ELR (cell line): ENCODE measurements at places on chromosomes 1 and 21.

DNA sequence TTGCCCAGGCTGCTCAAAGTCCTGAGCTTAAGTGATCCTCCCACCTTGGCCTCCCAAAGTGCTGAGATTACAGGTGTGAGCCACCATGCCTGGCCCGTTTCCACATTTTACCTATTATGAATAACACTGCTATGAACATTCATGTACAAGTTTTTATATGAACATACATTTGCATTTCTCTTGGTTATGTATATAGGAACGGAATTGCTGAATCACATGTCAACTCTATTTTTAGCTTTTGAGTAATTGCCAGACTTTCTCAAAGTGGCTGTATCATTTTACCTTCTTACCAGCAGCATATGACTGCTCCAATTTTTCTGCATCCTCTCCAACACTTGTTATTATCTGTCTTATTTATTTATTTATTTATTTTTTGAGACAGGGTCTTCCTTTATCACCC is 2.7 kb downstream of the SPATA21 start:
- DNase-seq: no peak

GRCh38 chr1:53172426-53173128 is 24.0 kb upstream of the CPT2 start:
- peak; percentile 72 for DNase-seq

DNA sequence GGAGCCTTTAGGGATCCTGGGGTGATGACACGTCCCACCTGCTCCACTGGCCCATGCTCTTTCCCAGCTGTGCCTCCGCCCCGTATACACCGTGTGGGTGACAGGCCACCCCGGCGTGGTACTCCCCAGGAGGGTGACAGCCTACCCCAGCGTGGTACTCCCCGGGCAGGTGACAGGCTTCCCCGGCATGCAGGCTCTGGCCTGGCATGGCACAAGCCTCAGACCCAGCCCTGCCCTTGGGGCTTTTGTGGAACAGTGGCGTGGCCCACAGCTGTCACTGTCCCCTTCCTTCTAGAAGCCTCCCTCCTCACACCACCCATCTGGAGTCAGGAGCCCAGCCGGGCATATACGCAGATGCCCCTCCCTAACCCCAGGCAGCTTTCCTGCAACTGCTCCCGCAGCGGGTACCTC is 4.7 kb upstream of the PFKL start:
- no peak for DNase-seq

DNA sequence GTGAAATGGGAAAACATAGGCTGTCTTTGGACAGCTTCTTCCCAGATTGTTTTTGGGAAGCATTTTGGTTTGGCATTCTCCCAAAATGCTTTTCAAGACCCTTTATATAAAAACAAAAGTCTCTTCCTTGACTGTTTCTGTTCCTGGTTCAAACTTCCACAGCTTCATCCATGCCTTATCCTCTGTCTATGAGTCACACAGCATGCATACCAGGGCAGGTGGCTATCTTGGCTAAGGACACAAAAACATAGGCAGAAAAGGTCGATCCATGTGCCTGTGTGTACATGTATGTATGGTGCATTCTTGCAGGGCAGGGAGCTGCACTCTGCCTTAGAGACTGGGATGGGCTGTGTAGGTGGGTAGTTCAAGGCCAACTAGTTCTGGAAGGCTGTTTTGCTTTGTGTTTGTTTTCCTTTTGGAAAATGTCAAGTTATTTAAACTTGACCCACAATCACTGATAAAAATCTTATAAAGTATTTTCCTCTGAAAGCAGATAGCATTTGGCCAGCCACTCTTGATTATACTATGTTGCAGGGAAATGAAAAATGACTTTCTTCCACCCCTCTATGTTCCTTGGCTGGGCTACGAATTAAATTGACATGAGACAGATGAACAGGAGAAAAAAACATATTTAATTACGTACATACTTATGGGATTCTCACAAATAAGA is 437.0 kb downstream of the SIPA1L2 start:
- DNase-seq: no peak

GRCh38 chr1:156726549-156727226 is 1.6 kb upstream of the METTL25B start:
- DNase-seq: peak; percentile 82

- DNase-seq: no peak
These were observed 12.6 kb upstream of the LAMTOR5 start for GRCh38 chr1:110420023-110420662.

GRCh38 chr1:223430236-223430635 is 37.0 kb downstream of the CCDC185 start:
- no peak for DNase-seq

DNA sequence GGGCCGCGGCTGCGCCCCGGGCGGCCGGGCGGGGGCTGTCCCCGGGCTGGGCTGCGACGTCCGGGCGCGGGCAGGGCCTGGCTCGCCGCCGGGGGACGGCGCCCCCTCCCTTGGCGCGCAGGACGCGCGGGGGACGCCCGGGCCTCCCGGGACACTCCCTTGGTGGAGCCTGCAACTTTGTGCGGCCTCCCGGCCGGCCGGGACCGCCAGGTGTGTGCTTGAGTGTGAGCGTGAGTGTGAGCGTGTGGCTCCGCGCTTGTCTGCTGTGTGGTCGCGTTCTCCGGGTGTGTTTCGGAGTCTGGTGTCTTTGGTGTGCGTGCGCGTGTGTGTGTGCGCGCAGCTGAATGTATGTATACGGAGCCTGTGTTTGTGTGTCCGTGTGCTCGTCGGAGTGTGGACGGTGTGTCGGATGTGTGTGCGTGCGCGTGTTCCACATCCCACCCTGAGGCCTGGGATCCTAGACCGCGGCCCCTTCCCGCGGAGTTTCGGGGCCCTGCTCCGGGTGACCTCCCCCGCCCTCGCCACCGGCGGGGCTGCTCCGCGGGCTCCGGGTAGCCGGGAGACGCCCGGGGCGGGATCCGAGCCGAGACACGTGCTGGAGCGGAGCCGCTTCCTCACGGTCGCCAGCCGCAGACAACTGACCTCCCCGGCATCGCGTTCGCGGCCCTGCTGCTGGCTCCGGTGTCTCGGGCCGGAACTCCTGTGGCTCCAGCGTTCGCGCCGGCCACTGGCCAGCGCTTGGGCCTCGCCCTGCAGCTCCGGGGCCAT is 1.7 kb downstream of the PTPRU start:
- DNase-seq: peak; percentile 34

DNA sequence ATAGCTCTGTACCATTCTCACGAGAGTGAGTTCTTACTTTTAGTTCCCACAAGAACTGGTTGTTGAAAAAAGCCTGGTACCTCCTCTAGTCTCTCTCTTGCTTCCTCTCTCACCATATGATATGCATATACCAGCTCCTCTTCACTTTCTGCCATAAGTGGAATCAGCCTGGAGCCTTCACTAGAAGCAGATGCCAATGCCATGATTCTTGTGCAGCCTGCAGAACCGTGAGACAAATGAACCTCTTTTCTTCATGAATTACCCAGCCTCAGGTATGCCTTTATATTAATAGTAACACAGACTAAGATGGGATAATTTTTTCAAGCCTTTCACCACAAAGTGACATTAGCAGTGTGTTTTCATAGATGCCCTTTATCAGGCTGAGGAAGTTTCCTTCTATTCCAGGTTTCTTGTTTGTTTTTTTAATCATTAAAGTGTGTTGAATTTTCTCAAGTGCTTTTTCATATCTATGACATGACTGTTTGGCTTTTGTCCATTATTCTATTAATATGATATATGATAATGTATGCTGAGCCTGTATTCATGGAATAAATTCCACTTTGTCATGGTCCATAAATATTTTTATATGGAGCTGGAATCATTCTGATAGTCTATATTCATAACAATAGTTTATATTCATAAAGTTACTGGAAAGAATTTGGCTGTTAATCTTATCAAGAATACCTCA is 40.7 kb upstream of the C1orf185 start:
- DNase-seq: peak; percentile 38

- no peak for DNase-seq
These were observed at the start of gene BGLAP for GRCh38 chr1:156241926-156242325. Gene BGLAP, plus strand, starts transcription at chr1:156242184. Its CDS starts 48 bp downstream, at chr1:156242232.

DNA sequence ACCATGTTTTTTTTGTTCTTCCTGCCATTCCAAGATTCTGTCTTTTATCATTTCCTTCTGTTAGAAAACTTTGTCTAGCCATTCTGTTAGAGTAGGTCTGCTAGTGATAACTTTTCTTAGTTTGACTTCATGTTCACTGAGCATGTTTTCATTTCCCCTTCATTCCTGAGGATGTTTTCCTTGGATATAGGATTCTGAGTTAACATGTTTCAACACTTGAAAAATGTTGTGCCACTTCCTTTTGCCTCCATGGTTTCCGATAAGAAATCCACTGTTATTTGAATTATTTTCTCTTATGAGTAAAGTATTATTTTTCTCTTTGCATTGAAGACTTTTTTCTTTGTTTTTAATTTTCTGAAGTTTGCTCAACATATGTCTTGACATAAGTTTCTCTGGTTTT is 66.7 kb downstream of the ATP1A1 start:
- no peak for DNase-seq

DNA sequence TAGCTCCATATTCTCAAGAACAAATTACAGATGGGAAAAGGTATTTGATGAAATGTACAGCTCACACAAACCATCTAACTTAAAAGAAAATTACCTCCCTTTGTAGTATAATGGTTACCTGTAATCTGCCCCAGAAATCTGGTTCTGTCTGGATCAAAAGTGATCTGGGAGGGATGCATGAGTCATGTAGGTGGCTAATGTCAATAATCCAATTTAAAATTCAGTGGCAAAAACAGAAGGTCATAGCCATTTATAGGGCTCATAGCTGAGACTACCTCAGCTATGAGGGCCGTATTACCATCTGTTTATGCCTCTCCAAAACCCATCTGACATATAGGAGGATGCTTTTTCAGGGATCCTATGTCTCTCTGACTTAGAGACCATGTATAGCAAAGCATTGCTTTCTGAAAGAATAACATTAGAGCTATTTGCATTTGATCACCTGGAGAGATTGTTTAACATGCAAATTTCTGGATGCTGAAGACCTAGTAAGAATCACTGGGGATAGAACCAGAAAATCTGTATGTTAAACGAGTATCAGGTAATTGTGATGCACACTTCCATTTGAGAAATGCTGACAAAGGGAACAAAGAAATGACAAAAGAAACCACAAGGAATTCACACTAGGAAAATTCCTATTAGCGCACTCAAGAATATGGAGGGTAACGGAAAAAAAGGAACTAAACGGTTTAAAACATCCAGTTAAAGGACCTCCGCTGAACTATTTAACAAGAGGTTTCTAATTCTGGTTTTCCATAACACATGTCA is 17.6 kb downstream of the PAXBP1 start:
- no peak for DNase-seq

DNA sequence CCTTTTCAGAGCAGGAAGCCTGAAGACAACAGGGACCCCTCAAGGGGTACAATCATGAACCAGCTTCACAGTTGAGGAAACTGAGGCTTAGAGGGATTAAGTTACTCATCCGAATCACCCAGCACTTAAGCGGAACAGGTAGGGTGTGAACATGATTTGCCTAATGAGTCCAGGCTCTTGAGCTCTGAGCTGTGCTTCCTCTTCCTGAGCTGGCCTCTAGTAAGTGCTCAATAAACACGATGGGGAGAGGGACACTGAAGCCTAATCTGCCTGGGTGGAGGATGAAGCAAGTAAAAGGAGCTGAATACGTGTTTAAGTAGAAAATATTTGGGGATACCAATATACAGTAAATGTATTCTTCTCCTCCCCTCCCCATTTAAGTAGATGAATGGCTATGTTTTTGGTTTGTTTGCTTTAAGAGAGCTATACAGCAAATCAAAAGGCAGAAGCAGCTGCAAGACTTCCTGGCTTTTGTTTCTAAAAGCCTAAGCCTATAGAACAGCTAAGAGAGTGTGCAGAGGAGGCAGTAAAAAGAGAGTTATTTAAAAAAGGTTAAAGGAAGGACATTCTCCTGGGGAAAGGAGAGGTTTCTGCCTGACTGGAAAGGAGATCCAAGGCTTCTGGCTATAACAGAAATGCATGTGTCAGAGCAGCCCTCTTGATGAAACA is 20.5 kb downstream of the STPG1 start:
- no peak for DNase-seq

- no peak for DNase-seq
These were observed 320.2 kb downstream of the PDE4B start for GRCh38 chr1:66112744-66113400.

- DNase-seq: peak; percentile 67
These were observed 729 bp upstream of the CDCA8 start for GRCh38 chr1:37691497-37692077.

GRCh38 chr1:178220094-178220493 is 126.2 kb downstream of the RASAL2 start:
- DNase-seq: peak; percentile 79

GRCh38 chr1:33182401-33182841 is 578 bp upstream of the TRIM62 start:
- DNase-seq: no peak

DNA sequence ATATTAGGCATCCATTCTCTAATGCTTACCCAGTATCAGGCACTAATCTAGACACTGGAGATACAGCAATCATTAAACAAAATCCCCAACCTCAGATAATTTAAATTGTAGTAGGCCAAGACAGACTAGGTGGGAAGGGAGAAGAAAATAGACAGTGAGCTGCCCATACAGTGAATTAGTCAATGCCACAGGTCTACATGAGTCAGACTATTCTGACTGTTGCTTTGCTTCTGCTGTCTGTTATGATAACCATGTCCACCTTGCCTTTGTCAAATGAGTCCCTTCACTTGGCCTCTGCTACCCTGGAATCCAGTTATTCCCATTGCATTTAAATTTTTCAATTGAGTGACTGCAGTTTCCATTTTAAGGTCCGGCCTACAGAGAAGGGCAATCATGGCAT is 59.5 kb downstream of the PIK3R3 start:
- DNase-seq: peak; percentile 36
